ENCODE measurements at places on chromosomes 11 and 22. TPM values are rescaled to one million over a fixed set of nuclear protein-coding genes. Genes with fewer than 3 reads are reported as not detected.
A peak's percentile ranks its signal among the peaks of the same experiment; 100 is the strongest.

- H3K27ac ChIP-seq, result no peak overlapping the region
- peaks cover 14% of the 10 kb centered on the region for H3K4me1 ChIP-seq
- H3K36me3 ChIP-seq, result no peaks in the 10 kb centered on the region
Observed at GRCh38 chr11:133955945-133956421, 785 bp downstream of the IGSF9B start.

GRCh38 chr11:640021-640706 is 3.1 kb downstream of the DRD4 start:
- peaks cover 28% of the 10 kb centered on the region for H3K27me3 ChIP-seq
- no peak overlapping the region for H3K4me3 ChIP-seq
- no peak overlapping the region for H3K27ac ChIP-seq
- no peak for DNase-seq
- peaks cover 2% of the 10 kb centered on the region for H3K4me1 ChIP-seq

GRCh38 chr11:35585416-35585815 is 32.8 kb upstream of the FJX1 start:
- H3K36me3 ChIP-seq, result no peaks in the 10 kb centered on the region
- no peak overlapping the region for H3K4me3 ChIP-seq
- peaks cover 50% of the 10 kb centered on the region for H3K4me1 ChIP-seq
- no peak overlapping the region for H3K27ac ChIP-seq
- no peaks in the 10 kb centered on the region for H3K27me3 ChIP-seq
- DNase-seq, result no peak

GRCh38 chr22:32897400-32897799 is 95.9 kb downstream of the TIMP3 start:
- no peaks in the 10 kb centered on the region for H3K36me3 ChIP-seq
- H3K4me3 ChIP-seq, result no peak overlapping the region
- no peaks in the 10 kb centered on the region for H3K27me3 ChIP-seq

DNA sequence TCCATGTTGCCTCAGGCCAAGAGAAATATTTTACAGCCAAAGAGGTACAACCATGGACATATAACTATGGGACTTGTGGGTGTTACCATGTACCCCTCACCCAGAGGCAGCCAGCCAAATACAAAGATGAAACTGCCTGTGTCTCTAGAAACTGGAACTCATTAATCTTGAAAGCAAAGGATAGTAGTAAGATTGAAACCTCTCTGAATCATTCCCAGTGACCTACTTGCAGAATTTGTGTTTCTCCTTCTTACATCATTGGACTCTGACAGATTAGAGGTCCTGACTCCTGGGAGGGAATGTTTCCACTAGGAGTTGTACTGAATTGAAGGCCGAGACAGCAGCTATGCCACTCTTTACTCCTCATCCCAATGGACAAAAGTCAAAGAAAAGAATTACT is 257.4 kb upstream of the UBASH3B start:
- no peak for DNase-seq
- no peak overlapping the region for H3K4me3 ChIP-seq
- H3K27ac ChIP-seq, result no peak overlapping the region
- no peaks in the 10 kb centered on the region for H3K36me3 ChIP-seq
- no peaks in the 10 kb centered on the region for H3K4me1 ChIP-seq

The ARHGAP20 gene
- polyA plus RNA-seq, result not detected

The MCAM gene
- 10.5 TPM for polyA plus RNA-seq

The CHRNA10 gene
- 0.98 TPM for polyA plus RNA-seq

The RTN4R gene
- 2.5 TPM for polyA plus RNA-seq

The OR5B12 gene
- polyA plus RNA-seq, result not detected

GRCh38 chr22:50696799-50697561 is 24.4 kb downstream of the SHANK3 start:
- H3K36me3 ChIP-seq, result peaks cover 1% of the 10 kb centered on the region
- no peak for DNase-seq
- peaks cover 20% of the 10 kb centered on the region for H3K4me1 ChIP-seq
- peak overlapping the region; percentile 31 for H3K4me3 ChIP-seq
- peak overlapping the region; percentile 44 for H3K27ac ChIP-seq

GRCh38 chr11:34194576-34195335 is 89.3 kb downstream of the NAT10 start:
- no peaks in the 10 kb centered on the region for H3K27me3 ChIP-seq
- no peak overlapping the region for H3K27ac ChIP-seq
- no peak overlapping the region for H3K4me3 ChIP-seq
- H3K4me1 ChIP-seq, result peaks cover 17% of the 10 kb centered on the region

DNA sequence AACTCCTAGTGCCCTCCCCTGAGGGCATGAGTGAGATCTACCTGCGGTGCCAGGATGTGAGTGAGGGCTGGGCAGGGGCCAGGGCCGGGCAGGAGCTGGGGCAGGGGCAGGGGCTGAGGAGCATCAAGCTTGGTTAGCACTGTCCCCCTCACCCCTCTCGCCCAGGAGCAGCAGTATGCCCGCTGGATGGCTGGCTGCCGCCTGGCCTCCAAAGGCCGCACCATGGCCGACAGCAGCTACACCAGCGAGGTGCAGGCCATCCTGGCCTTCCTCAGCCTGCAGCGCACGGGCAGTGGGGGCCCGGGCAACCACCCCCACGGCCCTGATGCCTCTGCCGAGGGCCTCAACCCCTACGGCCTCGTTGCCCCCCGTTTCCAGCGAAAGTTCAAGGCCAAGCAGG is 5.7 kb downstream of the TRPT1 start:
- peaks cover 2% of the 10 kb centered on the region for H3K36me3 ChIP-seq
- peaks cover 11% of the 10 kb centered on the region for H3K4me1 ChIP-seq
- no peak overlapping the region for H3K27ac ChIP-seq
- no peak overlapping the region for H3K4me3 ChIP-seq
- DNase-seq, result no peak
- no peaks in the 10 kb centered on the region for H3K27me3 ChIP-seq

The PHOX2A gene
- polyA plus RNA-seq, result not detected

The TEF gene
- 12.0 TPM for polyA plus RNA-seq

DNA sequence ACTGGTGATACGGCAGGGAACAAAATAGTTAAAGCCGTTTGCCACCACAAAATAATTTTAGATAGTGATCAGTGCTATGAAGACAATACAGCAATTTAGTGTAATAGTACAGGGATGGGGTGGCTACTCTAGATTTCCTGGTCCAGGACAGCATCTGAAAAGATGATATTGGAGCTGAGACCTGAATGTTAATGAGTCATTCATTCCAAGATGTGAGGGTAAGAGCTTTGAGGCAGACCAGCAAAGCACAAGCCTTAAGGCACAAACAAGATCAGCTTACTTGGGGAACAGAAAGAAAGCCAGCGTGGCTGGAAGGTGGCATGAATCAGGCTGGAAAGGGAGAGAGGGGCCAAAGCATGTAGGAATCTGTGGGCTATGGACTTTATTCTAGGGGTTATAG is 132.3 kb downstream of the TRIM44 start:
- H3K27ac ChIP-seq, result peak overlapping the region; percentile 13
- DNase-seq, result peak; percentile 49
- peaks cover 59% of the 10 kb centered on the region for H3K4me1 ChIP-seq
- no peaks in the 10 kb centered on the region for H3K36me3 ChIP-seq
- H3K27me3 ChIP-seq, result no peaks in the 10 kb centered on the region
- H3K4me3 ChIP-seq, result no peak overlapping the region

GRCh38 chr11:1337647-1338007 is 28.2 kb upstream of the TOLLIP start:
- no peak for DNase-seq
- H3K4me1 ChIP-seq, result peaks cover 8% of the 10 kb centered on the region
- peaks cover 27% of the 10 kb centered on the region for H3K27me3 ChIP-seq
- H3K4me3 ChIP-seq, result no peak overlapping the region

DNA sequence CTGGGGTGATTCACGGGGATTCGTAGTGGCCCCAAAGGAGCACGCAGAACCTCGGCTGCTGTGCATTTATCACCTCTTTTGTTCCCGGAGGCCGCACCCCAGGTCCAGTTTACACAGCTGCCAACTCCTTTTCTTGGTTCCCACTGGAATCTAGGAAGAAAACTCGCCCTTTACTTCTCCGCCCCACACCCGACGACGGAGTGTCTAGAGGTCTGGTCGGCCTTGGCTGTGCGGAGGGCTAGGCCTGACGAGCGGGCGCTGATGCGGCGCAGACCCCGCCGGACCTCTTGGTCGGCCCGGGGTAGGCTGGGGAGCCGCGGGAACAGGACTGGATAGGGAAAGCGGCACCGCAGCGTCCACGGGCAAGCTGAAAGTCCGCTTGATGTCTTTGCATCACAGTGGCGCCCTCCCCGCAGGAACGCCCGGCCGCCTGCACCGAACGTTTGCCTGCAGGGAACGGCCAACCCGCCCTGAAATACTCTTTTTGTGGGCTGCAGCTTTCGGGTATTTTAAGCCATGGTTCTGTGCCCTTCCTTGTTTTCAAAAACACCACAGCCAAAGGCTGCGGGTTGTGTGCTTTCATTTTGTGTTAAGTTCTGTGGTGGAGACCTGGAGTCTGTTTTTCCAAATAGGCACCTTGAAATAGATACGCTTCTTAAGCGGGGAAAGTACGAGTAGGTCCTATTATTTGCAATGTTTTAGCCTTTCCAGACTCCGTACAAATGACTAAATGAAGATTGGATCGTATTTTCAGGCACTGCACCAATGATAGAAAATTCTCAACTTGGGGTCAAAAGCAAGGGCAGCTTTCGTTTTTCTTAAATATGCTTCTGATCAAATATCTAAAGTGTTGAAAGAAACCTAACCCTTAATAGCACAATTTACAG is 829 bp upstream of the ZBED5 start:
- peak overlapping the region; percentile 93 for H3K27ac ChIP-seq
- no peak for DNase-seq
- H3K36me3 ChIP-seq, result peaks cover 10% of the 10 kb centered on the region
- H3K4me3 ChIP-seq, result peak overlapping the region; percentile 83
- no peaks in the 10 kb centered on the region for H3K27me3 ChIP-seq
- peaks cover 6% of the 10 kb centered on the region for H3K4me1 ChIP-seq

The CLMP gene
- polyA plus RNA-seq, result 3.1 TPM

- no peaks in the 10 kb centered on the region for H3K36me3 ChIP-seq
- no peak overlapping the region for H3K4me3 ChIP-seq
- no peaks in the 10 kb centered on the region for H3K4me1 ChIP-seq
- H3K27ac ChIP-seq, result no peak overlapping the region
Observed at GRCh38 chr11:122874991-122875390, 7.6 kb upstream of the JHY start.

DNA sequence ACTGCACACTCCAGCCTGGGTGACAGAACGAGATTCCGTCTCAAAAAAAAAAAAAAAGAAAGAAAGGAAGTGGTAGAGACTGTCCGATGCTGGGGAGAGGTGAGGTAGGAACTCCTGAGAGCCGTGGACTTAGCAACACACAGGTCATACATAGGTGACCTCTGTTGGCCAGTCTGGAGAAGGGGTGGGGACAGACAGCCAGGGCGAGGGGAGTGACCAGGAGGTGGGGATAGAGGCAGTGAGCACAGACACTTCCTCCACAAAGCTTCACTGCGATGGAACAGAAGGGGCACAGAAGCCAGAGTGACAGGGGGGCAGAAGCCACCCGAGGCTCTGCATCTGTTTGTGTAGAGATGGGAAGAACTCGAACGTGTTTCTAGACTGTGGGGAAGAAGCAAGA is 47.1 kb downstream of the MYH9 start:
- no peak overlapping the region for H3K4me3 ChIP-seq
- DNase-seq, result no peak
- no peaks in the 10 kb centered on the region for H3K27me3 ChIP-seq

GRCh38 chr11:97332271-97332670 is 942.5 kb downstream of the JRKL start:
- no peak overlapping the region for H3K27ac ChIP-seq
- no peak overlapping the region for H3K4me3 ChIP-seq
- DNase-seq, result no peak
- H3K4me1 ChIP-seq, result no peaks in the 10 kb centered on the region
- H3K27me3 ChIP-seq, result no peaks in the 10 kb centered on the region
- H3K36me3 ChIP-seq, result no peaks in the 10 kb centered on the region

GRCh38 chr11:3156661-3157311 is 8.3 kb downstream of the OSBPL5 start:
- no peaks in the 10 kb centered on the region for H3K36me3 ChIP-seq
- H3K4me3 ChIP-seq, result no peak overlapping the region
- no peak overlapping the region for H3K27ac ChIP-seq
- peaks cover 11% of the 10 kb centered on the region for H3K4me1 ChIP-seq
- no peak for DNase-seq

DNA sequence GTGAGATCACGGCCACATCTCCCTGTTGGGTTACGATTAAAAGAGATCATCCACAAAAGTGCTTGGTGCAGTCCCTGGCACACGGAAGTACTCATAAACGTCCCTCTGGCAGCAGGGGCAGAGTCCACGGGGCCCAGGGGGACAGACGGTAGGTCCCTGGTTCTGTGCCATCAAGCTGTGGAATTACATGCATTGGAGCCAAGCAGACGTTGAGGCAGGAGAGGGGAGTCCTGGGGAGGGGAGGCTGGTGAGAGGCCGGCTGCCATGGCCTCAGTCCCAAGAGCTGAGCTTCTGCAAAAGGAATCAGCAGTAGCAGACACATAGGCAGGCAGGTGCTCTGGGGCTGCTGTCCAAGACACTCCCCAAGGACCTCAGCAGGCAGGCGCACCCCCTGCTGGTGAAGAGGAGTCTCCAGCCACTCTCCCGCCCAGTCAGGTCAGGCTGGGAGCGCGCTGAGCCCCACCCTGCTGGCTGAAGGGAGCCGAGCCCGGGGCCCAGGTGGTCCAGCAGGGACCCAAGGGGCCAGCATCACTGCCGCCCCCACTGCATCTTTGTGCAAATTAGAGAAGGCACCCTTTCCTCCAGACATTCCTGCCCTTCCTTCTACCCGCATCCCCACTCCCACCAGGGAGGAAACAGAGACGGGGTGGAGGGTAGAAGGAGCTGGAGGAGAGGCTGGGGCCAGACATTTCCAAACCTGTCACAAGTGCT is 7.6 kb upstream of the KCTD17 start:
- no peak overlapping the region for H3K4me3 ChIP-seq
- peaks cover 8% of the 10 kb centered on the region for H3K4me1 ChIP-seq
- no peak for DNase-seq
- H3K27me3 ChIP-seq, result no peaks in the 10 kb centered on the region

GRCh38 chr11:64001484-64002420 is 15.5 kb downstream of the OTUB1 start:
- H3K4me3 ChIP-seq, result no peak overlapping the region
- H3K36me3 ChIP-seq, result peaks cover 11% of the 10 kb centered on the region
- H3K4me1 ChIP-seq, result peaks cover 10% of the 10 kb centered on the region
- H3K27ac ChIP-seq, result no peak overlapping the region
- H3K27me3 ChIP-seq, result peaks cover 6% of the 10 kb centered on the region

The ACRV1 gene
- polyA plus RNA-seq, result not detected

DNA sequence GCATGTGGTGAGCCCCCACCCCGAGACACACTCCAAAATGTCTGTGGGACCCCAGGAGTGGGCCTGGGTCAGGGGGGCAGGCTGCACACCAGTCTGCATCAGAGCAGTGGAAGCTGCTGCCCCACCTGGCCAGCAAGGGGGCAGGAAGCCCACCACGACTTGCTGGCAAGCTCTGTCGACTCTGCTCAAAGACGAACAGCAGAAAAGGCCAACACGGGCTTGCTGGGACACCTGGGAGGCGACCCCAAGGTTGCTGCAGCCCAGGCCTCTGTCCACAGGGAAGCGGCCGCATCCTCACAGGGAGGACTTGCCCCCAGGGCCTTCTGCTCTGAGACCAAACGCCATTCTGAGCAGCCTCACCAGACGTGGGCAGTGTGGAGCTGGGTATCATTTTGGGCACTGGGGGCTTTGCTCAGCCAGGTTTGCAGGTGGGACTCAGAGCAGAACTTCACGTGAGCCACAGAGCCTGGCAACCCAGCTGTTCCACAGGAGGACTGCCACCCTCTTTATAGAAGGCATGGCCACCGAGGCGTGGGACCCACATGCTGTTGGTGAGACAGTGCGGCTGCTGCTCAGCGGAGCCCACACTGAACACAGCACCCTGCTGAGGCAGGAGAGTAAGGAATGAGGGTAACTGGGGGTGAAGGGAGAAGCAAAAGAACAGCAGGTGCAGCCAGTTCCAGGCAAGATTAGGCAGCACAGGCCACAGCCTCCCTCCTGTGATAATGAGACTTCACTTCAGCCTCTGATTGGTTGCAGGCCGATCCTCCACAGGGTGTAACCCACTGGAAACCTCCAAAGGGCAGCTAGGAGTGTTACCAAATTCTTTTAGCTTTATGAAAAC is 11.0 kb downstream of the IL17REL start:
- H3K27me3 ChIP-seq, result no peaks in the 10 kb centered on the region
- H3K36me3 ChIP-seq, result no peaks in the 10 kb centered on the region
- no peak for DNase-seq
- no peaks in the 10 kb centered on the region for H3K4me1 ChIP-seq
- no peak overlapping the region for H3K4me3 ChIP-seq

Measured in keratinocyte (primary cell).